ENCODE measurements at places on chromosomes 13 and 19.
A peak's percentile ranks its signal among the peaks of the same experiment; 100 is the strongest.

DNA sequence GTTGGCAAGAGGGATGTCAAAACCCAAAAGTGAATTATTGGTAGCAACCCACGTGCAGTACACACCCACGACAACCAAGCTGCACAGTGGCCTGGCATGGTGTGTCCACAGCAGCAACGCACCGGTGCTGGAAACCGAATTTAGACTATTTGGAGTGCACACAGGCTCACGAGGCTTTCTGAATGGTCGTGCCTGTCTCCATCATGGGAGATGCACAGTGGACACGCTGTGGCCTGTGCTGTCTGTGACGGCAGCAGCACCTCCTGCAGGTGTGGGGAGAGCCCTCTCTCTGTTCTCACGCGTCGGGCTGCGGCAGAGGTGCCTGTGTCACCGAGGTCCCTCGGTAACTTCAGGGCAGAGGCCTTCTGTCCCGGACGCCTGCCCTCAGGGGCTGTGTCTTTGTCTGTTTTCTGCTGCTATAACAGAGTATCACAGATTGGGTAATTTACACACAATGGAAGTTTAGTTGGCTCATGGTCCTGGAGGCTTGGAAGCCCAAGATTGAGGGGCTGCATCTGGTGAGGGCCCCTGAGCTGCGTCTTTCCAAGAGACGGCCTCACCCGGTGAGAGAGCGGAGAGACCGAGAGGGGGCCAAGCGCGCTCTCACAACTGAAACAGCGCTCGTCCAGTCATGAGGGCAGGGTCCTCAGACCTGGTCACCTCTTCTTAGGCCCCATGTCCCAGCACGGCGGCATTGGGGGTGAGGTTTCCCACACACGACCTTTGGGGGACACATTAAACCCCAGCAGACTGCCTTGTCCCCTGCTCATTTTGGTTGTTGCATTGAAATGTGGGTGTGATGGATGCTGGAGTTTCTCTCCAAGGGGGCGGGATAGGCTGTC lies 9.1 kb upstream of the MCF2L start:
- DNase-seq: no peak

DNA sequence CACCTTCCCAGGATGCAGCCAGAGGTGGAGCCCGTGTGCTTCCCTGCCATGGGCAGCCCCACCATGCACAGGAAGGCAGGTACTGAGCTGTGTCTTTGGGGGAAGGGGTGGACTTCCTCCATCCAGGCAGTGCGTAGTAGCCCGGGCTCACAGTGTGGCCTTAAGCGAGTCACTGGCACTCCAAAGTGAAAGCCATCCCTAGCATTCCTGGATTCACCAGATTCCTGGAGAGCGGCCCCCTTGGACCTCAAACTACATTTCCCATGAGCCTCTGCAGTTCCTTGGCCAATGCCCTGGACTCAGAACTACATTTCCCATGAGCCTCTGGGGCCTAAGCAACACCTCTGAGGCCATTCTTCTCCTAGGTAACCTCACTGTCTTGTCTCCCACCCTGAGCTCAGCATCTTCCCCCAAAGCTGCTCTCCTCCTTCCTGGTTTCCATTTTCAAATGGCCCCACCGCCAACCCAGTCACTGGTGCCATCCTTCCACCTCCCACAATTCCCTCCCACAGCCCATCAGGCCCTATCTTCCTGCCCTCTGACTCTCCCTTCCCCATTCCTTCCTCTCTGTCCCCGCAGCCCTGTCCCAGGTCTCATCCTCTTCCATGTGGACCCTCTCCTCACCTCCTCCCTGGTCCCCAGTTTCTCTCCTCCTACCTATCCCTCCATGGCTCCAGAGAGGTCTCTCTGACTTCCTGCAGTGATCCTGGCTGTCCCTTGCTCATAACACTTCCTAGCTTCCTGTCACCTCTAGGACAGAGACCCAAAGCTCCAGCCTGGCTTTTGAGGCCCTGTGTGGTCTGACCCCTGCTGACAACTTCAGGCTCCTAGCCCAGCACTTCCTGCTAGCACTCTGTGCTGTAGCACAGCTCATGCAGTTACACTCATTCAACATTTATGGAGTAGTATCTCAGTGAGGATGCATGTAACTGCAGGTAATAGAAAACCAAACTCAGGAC lies at the start of gene C19orf81:
Gene C19orf81, plus strand, starts transcription at position 13 of the 959 bp plus-strand sequence. Its CDS starts 0 bp downstream, at position 13.
- peak; percentile 62 for DNase-seq

- no peak for DNase-seq
These were observed 424.1 kb downstream of the NDFIP2 start for GRCh38 chr13:79905018-79905417.

DNA sequence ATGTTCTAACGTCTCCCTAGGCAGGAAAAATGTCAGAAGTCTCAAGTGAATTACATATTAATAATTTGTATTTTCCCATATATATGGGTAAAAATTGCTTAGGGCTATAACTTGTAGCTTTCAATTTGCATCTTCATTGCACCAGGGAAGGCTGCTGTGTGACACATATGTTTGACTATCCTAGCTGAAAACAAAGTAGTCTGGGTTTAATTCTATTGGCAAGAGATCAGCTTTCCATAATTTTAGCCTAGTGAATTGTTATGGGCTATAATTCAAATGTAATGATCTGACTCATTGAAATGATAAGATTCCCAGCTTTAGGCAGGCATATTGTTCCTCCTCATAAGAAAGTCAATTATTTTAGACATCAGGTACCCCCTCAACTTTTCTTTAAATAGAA lies 553.1 kb downstream of the DCT start:
- no peak for DNase-seq

DNA sequence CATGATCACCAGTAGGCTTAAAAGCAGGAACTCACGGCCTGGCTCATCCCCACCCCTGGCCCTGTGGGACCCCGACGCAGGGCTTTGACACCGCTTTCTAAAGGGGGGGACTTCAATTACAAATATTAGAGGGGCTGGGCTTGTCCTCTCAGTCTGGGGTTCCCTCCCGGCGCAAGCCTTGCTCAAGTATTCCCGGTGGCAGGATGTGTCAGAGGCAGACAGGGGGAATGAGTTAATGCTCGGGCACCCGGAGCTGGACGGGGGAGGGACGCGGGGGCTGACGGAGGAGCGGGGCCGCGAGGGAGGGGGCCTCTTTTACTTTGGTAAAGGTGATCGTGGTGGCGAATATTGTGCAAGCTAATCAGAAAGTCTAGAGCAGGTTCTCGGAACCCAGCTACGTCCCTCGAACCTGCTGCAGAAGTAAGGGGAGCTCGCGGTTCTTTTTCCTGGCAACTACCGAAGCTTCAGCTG lies 1.1 kb downstream of the FGF14 start:
- DNase-seq: no peak

GRCh38 chr13:95073747-95074311 lies 227.4 kb downstream of the ABCC4 start:
- no peak for DNase-seq

- no peak for DNase-seq
These were observed 117.7 kb upstream of the GJB6 start for GRCh38 chr13:20349564-20350381.

- no peak for DNase-seq
These were observed 83.9 kb downstream of the FOXO1 start for GRCh38 chr13:40582531-40582930.

DNA sequence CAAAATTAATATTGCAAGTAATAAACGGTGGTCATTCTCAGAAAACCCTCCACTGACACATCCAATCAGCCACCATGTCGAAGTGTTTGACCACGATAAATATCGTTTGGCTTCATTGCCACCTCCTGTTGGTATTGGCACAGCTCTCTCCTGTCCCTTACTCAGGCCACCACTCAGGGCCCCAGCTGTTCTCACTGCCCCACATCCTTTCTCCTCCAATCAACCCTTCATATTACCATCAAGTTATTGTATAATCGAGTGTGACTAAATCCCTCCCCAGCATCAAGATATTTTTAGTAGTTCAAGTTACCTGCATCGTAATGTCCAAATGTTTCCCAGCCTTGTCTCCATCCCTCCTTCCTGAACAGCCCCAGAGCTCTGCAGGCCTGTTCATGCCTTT lies 50.4 kb downstream of the SACS start:
- DNase-seq: no peak

DNA sequence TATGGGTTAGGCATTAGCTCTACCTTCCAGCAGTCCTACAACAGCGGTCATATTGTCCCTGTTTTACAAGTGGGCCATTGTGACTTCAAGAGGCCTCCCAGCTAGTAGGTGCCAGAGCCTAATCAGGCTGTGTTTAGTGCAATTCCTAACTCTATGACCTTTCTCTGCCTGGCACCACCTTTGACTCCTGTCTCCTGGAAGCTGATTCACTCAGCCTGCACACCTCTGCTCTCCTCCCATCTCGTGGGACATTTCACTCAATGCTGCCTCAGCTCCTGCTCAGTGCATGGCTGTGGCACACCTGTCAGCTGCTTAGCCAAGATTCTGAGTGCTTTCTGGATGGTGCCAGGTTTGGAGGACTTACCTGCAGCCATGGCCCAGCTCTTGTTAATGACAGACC lies 9.5 kb upstream of the GJB6 start:
- no peak for DNase-seq

- no peak for DNase-seq
These were observed 726 bp upstream of the ZNF358 start for GRCh38 chr19:7515110-7515644.

- no peak for DNase-seq
These were observed 4.2 kb downstream of the PDX1 start for GRCh38 chr13:27923794-27924528.

GRCh38 chr13:50685956-50686355 lies 157.5 kb downstream of the DLEU7 start:
- DNase-seq: no peak

- DNase-seq: no peak
These were observed 58.7 kb downstream of the DHRS12 start for GRCh38 chr13:51745243-51745642.

DNA sequence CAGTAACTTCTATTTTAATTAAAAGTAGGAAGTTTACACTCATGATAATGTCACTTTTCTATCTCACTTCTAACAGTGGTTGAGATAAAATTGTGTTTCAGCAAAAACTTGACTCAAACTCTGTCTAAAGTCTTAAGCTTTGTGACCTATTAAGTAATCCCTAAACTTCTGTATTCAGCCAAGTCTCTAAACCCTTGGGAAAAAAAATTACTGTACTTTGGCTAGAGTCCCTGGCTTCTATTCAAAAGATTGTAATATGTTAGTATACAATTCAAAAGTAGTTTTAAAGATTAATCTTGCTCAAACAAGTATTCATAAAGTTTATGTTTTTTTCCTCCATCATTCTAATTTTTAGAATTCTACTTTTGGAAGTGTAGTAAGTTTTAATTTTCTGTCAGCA lies 1248.8 kb downstream of the UQCRFS1 start:
- DNase-seq: no peak

GRCh38 chr19:39166571-39167391 lies 30.0 kb upstream of the NCCRP1 start:
- DNase-seq: peak; percentile 16

GRCh38 chr19:44722131-44723121 lies 23.5 kb downstream of the CEACAM16 start:
- DNase-seq: no peak

- DNase-seq: no peak
These were observed 312.5 kb upstream of the OBI1 start for GRCh38 chr13:78971355-78972025.

DNA sequence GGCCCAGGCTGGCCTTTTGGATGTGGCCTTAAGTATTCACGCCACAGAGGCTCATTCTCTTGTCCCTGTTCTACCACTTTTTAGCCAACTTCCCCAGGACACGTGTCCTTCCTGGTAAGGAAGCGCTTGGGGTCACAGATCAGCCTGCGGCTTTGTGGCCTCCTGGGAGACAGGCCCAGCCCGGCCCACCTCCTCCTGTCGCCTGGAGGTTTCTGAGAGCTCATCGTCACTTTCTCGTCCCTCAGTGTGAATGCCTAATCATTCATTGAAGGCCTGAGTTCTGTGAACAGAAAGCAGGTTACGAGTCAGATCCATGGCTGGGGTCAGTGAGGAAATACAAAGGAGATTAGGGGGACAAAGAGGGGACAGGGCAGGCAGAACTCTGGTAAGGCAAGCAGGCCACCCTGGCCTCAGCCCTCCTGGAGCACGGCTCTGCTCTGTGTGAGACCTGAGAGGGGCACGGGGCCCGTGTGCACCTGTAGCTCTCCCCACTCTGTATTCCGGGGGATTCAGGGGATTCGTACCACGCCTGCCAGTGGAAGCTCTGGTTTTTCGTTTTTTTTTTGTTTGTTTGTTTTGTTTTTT lies 38.6 kb upstream of the TSHZ3 start:
- DNase-seq: no peak

DNA sequence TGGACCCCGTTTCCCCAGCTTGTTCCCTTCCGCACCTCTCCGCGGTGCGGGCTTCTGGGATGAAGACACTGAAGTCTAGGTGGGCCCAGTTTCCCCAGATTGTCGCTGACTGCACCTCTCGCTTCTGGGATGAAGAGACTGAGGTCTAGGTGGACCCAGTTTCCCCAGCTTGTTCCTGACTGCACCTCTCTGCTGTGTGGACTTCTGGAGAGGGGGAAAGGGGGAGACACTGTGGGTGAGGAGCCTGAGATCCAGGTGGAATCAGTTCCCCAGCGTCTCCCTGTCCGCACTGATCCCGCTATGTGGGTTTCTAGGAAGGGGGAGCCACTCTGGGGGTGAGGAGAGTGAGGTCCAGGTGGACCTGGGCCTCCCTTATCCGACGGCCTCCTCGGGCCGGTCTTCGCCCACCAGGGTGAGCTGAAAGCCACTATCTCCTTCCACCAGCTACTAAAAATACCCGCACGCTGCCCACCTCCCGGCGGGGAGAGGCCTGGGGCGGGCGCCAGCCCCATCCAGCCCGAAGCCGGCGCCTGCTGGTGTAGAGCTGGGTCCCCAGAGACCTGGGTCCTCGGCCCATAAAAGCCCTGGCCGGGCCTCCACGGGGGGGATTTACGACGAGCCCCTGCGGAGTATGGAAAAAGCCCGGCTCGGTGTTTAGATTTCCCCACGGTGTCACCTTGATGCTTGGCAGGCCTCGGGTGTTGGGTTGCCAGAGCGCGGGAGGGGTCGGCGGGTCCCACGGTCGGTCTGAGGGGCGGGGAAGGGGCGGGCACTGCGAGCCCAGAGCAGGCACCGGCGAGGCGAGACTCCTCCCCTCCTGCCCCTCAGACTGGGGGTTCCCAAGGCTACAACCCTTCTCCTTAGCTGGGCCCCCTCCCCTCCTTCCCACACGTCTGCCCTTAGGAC lies 10.6 kb downstream of the FUT6 start:
- DNase-seq: no peak

DNA sequence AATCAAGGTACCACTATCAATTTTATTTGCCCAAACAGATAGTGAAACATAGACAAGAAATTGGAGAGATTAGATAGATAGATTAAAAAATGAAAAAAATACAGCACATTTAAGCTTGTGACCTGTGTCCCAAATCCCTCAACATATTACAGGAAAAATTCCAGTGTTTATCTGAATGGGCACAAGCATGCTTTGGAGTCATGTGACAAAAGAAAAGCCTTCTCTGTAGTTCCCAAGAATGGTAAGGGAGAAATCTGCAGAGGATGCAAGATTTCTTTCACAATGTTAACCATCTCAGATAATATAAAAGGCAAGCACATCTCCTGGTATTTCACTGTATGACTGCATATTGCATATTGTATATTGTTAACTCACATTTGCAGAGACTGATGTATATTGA lies 168.0 kb downstream of the PCDH9 start:
- no peak for DNase-seq

GRCh38 chr13:22915442-22916082 lies 265.2 kb upstream of the SGCG start:
- no peak for DNase-seq

All from Caco-2 (cell line).